ENCODE measurements at places on chromosomes 4 and X.

DNA sequence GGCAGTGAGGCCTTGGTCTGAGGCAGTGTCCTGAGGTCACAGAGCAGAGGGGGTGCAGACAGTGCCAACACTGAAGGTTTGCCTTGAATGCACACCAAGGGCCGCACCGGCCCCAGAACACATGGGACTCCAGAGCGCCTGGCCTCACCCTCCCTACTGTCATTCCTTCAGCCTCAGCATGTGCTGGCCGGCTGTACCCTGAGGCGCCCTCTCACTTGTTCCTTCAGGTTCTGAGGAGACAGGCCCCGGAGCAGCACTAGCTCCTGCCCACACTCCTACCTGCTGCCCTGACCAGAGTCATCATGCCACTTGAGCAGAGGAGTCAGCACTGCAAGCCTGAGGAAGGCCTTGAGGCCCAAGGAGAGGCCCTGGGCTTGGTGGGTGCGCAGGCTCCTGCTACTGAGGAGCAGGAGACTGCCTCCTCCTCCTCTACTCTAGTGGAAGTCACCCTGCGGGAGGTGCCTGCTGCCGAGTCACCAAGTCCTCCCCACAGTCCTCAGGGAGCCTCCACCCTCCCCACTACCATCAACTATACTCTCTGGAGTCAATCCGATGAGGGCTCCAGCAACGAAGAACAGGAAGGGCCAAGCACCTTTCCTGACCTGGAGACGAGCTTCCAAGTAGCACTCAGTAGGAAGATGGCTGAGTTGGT, 2.4 kb downstream of the MAGEA12 start:
- no peak for DNase-seq

DNA sequence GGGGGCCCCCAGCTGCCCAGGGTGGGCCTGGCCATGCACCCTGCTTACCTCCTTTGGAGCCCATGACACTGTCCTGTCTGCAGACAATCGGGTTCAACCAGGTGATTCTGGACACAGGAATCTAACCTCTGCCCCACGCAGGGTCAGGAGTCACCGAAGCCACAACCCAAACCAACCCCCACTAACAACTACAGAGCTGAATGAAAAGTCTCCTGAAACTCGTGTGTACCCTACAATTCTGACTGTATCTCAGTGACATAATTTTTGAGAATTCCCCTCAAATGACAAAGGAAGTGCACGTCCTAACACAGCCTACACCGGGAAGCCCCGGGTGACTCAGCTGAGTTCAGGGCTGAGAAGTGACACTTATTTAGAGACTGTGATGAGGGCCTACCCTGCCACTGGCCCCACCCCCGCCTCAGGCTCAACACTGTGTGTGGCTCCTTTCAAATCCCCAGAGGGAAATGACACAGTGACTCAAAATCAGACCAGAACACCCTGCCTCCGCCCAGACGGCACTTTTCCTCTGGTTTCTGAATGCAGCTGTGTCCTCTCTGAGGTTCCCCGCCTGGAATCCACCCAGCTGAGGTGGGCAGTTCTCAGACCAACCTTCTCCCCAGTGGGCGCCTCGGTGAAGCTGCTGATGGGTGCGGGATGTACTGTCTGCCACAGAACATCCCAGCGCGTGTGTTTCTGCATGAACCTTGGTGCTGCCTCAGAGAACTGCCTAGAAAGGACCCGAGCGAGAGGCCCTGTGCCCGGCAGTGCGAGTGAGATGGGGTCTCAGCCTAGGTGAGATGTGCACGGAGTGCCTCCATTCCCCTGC, 9.9 kb downstream of the TNIP2 start:
- DNase-seq: peak; percentile 80

GRCh38 chr4:128973384-128973783, 120.0 kb downstream of the SCLT1 start:
- DNase-seq: no peak

DNA sequence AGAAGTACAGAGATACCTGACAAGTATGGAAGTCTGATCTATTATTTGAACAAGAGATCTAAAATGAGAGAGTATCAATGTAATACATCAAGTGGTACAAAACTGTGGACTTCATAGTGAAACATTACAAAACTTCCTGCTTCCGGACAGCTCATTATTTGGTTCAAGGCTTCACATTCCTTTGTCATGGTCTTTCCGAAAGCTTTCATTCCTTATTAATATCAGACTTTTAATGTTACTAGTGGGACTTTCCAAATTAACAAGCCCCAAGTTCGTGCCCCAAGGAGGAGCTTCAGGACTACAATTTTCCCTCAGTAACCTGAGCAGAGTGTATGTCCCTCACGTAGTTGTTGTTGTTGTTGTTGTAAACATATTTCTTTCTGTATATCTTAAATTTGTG, 1.2 kb downstream of the CHIC2 start:
- DNase-seq: no peak

DNA sequence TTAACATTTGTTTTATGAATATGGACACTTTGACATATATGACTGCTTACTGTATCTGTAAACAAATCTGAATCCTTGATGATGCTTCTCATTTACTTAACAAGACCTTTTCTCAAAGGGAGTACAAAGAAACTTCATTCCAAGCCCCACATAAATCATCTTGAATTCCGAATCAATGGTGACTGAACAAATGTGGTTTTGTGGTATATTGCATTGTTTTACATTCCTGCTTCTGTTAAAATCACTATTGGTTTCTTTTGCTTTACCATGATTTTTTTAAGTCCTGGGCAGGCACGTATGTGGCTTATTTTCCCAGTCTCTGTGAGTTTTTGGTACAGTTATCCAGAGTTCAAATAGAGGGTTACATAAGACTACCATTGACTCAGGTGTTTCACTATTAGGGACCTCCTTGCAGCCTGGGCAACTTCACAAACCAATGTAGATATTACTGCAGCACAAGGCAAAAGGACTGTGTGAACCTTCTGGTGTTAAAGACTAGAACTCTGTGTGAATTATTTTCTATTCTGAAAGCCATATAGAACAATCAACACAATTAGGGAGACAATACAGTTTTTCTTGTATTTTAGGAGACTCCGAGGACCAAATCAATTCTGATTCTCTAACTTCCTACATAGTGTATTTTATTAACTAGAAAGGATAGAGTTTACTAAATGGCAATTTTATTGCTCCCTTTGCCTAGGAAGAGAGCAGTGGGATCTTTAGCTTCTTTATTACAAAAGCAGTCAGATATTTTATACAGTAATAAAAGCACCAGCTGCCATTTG, 196.4 kb downstream of the GALNTL6 start:
- no peak for DNase-seq

DNA sequence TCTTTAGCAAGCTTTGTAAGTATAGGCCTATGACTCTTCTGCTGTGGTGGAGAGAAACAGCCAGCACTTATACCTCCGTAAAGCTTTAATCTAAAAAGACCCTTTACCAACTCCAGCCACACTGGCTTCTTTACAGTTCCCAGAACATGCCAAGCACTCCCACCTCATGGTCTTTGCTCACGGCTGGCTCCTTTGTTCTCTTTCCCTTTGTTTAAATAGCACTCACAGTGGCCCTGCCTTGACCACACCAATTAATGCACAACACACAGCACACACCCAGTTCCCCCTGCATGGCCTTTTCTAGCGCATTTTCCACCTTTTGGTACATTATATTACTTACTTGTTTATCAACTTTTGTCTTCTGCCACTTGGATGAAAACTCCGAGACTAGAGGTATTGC, 18.9 kb downstream of the PPID start:
- DNase-seq: no peak

GRCh38 chr4:182575225-182575624, 332.0 kb downstream of the TENM3 start:
- no peak for DNase-seq

DNA sequence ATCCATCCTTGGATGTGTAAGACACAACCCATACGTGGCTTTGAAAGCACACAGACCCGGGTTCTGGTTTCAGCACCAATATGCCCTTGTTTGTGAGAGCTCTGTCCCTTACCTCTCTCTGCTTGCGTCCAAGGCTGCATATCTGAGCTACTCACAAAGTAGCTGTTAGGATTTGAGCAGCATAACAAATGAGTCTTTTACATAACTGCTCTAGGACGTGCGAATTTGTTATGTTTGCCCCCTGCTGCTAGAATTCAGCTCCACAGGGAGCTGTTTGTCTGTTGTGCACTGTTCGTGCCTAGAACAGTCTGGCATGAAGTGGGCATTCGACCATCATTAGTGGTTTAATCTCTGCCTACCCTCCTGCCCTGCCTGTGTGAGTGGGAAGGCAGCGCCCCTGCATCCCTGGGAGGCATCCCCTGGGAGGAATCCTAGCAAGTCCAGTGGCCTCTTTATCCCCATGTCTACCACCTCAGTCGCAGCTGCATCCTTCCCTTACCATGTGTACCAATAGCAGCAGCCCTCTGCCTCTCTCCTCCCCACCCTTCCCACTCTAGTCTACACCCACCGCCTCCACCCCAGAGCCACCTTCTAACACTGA, 42.1 kb downstream of the SLC2A9 start:
- no peak for DNase-seq

All from stimulated activated CD4-positive, alpha-beta T cell treated with anti-CD3 and anti-CD28 coated beads, Interleukin-4, amount 100 ng/mL, for 48 hours (primary cell).